RWPE2 (cell line): ENCODE measurements at places on chromosomes 1 and 21.

GRCh38 chr1:206606867-206607266, 5.4 kb downstream of the EIF2D start:
- DNase-seq: no peak

DNA sequence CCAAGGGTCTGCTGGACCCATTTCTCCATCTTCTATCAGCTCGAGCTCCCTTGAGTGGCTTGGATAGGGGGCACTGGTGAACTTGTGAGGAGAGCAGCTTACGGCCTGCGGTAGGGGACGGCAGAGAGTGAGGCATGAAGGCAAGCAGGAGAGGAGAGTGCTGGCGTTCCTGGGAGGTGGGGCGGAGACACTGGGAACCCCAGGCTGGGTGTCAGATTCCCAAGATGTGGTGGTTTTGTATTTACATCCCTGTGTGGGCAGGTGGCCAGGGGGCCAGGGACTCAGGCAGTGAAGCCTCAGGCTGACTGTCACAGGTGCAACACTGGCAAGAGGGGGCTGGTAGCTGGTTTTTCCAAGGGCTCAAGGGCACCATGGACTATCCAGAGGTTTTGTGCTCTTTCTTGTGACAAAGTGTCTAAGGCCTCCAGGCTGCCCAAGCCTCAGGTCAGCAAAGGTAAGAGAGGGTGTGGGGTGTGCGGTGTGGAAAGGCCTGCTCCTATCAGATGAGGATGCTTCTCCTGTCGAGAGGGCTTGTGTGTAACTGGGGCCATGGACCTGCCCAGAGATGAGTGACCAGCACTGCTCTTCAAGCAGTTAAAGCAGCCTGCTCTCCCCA, 45.1 kb upstream of the ROR1 start:
- no peak for DNase-seq

DNA sequence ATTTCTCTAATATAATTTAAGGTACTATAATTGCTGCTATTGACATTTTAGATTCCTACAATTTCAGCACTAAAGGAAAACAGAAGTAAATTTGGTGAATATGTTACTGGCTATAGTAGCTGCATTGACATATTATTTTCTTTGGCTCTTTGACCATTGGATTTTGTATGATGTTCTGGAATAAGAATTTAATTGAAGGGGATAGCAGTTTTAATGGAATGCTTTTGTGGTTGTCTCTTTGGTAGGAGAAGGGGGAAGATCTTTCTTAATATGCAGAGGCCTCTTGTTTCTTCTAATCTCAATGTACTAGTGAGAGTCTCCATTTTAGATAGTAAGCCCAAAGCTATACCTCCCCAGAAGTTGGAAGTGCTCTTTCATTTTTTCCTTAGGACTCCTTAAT, 6.9 kb downstream of the DTL start:
- DNase-seq: no peak

DNA sequence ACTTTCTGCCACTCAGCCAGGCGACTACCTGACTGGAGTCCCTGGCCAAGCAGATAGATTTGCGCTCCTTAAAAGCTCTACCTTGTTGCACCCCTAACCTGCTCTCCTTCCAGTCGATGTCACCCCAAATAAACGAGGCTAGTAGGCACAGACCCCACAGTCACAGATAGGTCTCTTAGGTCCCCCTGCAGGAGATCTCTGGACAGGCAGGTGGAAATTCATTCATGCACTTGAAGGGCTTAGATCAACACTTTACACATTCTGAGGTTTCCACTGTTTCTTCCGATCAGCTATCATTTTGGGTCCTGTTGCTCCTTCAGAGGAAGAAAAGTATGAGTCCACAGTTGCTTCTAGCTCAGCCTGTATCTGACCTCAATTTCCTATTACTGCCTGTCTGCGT, 272.6 kb upstream of the FMN2 start:
- DNase-seq: no peak

DNA sequence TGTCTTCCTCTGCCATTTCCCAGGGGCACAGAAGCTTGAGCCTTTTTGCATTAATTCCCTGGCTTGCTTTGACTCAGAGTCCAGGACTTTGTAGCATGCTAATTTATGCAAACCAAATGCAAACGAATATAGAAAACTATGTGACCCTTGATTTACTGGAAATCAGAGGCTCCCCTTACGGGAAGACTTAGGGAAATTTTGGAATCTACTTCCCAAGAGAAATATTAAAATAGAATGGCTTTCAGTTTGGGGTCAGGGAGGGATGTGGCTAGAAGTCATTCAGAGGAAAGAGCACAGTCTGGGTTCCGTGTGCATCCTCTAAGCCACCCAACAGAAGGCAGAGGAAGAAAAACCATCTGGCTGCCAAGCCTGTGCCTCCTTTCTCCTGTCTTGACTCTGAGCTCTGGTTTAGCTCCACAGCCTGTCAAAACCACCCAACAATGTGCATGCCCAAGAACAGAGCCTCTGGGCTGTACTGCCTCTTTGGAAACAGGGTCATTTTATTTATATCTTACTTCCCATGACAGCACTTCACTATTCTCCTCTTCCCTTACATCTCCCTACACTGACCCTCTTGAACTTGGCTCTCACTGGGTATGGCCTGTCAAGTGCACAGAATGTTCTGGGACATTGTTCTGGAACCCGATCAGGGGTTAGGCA, 30.1 kb downstream of the ATF3 start:
- DNase-seq: no peak

DNA sequence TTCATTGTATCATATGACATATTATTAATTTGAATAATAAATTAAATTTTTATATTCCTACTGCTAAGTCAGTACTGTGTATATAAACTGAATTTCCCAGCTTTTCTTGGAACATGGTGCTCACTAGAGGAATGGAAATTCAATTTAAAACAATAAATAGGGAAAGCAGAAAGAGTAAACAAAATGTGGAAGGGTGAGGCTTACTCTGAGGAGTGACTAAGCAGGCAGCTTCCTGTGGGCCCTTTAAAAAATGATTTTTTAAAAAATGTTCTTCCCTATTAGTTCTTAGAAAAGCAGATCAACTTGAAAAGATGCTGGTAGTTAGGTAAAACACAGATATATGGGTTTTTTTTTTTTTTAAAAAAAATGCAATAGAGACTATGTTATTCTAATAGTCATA, 49.5 kb upstream of the S1PR1 start:
- no peak for DNase-seq

- DNase-seq: no peak
Observed at GRCh38 chr1:12173631-12174121, 6.9 kb downstream of the TNFRSF1B start.

GRCh38 chr1:193322211-193322610, 135.8 kb upstream of the B3GALT2 start:
- DNase-seq: no peak

DNA sequence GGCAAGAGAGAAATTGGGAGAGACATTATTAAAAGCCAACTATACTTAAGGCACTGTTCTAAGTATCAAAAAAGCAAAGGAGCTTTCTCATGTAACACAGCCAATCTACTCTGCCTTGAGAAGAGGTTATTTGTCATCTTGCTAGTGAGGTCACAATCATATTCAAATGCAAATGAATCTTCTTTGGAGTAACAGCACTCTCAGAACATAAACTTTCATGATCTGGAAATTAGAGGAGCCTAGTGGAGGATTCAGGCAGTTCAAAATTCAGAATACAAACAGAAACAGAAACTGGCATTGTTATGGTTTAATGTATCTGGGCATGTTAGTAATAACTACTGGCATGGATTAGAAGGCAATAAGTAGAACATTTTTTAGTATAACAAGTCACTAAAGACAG, 57.4 kb downstream of the ARID4B start:
- DNase-seq: no peak

DNA sequence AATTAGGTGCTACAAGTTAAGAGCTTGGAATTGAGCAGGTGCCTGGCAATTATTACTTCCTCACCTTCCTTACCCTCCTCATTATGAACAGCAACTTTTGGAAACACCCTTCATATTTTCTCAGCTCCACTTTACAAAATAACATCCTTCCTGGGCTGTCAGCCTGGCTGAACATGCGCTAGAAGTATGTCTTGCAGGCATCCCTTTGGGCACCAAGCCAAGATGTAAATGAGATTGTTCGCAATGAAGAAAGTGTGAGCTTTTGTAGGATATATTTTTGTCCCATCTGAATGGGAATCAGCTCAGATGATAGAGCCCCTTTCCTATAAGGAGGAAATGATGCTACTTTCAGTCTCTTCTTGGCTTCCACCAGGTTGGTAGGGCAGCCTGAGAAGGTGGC, 245.9 kb downstream of the KAZN start:
- no peak for DNase-seq

- no peak for DNase-seq
Observed at GRCh38 chr1:96472471-96472870, 249.1 kb upstream of the PTBP2 start.

GRCh38 chr1:119924948-119925898, 28.9 kb upstream of the ADAM30 start:
- no peak for DNase-seq

- DNase-seq: no peak
Observed at GRCh38 chr21:28086861-28087581, 905.7 kb downstream of the LTN1 start.

GRCh38 chr1:161227196-161227871, 1.5 kb downstream of the TOMM40L start:
- no peak for DNase-seq

DNA sequence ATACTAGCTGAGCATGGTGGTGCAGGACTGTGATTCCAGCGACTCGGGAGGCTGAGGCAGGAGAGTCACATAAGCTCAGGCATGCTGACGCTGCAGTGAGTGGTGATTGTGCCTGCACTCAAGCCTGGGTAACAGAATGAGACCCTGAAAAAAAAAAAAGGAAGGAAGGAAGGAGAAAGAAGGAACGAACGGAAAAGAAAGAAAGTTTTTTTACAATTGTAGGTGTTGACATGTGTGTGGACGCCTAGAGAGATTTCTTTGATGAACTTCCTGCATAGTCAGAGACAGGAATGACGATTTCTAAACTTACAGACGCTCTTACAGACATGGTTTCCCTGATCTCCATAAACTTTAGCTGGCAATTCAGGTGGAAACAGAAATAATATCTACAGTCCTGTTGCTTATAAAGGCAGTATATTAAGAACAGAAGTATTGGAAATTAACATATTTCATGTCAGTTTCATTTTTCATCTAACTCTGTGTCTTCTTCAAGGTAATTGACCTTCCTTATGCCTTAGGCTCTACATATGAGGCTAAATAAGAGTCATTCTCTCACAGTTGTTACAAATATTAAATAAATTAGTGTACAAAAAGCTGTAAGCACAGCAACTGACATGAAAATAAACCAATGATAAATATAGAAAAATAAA, 4.1 kb downstream of the SAMSN1 start:
- DNase-seq: no peak

DNA sequence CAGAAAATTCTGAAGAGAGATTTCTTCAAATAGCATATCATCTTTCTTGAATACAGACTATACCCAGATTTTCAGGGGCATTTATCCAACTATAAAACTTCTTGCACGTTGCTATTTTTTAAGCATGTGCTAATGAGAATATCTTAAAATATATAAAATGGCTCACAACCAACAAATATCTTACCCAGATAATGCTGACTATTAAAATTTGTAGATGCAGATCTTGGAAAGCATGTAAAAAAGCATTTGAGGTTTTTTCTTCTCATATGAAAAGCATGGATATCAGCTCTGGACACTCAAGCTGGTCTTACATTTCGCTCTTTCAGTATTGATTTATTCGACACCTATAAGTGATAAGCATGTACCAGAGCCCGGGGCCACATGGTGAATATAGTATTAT, 1187.7 kb upstream of the ADGRL4 start:
- no peak for DNase-seq

DNA sequence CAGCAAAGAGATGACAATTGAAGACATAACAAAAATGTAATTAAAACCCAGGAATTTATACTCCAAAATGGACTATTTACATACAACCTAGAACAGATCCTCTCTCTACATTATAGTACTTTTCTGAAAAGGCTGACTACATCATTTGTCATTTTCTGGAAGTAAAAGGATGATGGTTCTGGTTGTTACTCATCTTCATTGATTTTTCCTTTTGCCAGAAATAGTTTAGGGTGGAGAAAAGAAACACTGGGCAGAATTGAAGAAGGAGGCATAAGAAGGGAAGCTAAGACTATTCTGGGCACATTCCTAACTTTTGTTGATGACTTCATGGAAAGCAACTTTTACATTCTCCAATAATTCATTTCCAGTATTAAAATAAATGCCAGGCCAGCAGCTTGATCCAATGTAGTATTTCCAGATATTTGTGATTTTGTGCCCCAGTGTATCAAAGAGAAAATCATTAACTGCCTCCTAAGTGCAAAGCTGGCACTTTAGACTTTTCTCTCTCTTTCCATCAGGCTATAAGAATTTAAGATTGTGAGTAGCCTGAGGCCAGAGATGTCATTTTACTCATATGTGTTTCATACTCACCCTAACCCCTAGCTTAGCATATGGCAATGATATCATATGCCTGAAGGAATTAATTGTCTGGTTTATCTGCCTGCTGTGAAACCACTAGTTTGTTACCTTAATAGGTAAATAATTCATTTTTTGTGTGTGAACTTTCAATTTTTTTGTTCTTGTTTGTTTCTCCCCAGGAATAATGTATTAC, 369.5 kb upstream of the LYPLAL1 start:
- no peak for DNase-seq

DNA sequence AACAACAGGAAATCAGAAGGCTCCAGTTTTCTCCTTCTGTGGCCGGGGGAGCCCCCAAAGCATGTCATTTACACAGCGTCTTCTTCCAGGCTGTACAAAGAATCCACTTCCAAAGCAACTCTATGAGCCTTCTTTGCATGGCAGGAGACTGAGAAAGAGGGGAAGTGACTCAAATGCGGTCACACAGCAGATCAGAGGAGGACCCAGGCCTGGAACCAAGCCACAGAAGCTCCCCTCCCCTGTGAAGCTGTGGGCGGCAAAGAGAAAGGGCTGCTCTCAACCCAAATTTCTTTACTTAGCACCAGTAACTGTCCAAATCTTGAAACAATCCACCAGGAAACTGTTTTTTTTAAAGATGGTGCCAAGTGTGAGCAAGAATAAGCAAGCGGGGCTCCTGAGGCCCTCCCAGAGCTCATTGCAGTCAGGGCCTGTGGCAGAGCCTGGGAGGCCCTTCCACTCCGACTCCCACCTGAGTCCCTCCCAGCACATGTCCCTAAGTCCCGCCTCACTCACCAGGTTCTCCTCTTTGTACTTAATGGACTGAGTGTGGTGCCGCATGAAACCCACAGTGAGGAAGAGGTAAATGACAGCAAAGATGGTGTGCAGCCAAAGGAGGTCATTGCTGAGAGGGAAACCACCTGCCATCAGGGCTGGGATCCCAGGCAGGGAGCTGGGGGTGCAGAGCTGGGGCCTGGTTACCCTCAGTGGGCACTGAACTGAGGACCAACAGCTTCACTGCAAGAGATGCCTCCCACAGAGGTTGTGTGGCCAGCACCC, 15.9 kb downstream of the TMEM63A start:
- no peak for DNase-seq

GRCh38 chr1:41286992-41287391, 44.9 kb upstream of the SCMH1 start:
- DNase-seq: no peak
